ENCODE measurements at places on chromosomes 3 and 15.

DNA sequence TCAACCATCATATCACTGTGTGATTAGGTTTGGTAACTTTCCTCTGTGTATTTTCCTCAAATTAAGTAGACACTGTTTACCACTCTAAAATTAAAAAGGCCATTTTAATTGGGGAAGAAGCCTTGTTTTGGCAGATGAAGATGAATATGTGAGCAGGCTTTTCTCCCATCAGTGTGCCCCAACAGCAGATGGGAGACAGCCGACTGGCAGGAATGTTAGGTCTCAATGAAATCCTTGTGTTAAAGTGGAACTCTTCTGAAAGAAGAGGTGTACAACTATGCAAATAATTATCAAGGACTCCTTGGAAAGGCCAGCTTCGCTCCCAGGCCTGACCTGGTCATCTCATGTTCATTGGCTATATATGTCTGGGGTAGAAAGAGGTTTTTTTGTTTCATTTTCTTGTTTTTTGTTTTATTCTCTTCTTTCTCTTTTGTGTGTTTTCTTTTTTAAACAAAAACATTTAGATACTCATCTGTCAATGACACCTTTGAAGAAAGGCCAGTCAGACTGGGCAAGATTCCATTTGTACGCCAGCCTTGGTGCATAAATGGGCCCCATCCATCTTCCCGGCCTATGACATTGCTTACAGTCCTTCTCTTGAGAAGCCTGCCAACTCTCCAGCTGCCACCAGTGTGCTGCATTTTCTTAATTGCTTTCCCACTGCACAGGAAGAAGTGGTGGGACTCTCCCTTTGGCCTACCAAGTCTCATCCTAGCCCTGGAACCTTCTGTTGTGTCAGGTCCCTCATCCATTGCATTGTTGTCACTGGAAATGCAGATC is 25.8 kb downstream of the LRTM1 start:
- DNase-seq: no peak

- DNase-seq: no peak
Observed at GRCh38 chr3:151008699-151009098, 36.2 kb upstream of the CLRN1 start.

- DNase-seq: peak; percentile 76
Observed at GRCh38 chr15:41558400-41559238, at the start of gene TYRO3. Gene TYRO3, plus strand, starts transcription at chr15:41559212. Its CDS starts 46 bp downstream, at chr15:41559258.

- no peak for DNase-seq
Observed at GRCh38 chr15:46577767-46578166, 942.9 kb downstream of the SQOR start.

DNA sequence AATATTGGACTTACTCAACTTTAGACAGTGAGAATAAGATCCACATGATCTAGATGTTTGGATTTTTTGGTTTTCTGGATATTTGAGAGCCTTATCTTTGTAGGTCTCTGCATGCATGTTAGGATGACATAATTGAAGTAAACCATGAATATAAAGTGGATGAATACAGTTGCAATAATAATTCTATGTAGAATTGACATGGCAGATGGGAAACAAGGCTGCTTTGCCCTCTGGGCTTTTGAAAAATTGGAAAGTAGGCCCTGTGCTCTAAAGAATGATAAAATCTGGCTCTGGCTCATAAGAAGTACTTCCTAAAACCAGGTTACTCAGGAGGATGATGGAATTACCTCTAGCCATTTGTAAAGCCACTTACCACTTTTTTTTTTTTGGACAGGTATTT is 86.9 kb downstream of the ZNF609 start:
- DNase-seq: no peak

DNA sequence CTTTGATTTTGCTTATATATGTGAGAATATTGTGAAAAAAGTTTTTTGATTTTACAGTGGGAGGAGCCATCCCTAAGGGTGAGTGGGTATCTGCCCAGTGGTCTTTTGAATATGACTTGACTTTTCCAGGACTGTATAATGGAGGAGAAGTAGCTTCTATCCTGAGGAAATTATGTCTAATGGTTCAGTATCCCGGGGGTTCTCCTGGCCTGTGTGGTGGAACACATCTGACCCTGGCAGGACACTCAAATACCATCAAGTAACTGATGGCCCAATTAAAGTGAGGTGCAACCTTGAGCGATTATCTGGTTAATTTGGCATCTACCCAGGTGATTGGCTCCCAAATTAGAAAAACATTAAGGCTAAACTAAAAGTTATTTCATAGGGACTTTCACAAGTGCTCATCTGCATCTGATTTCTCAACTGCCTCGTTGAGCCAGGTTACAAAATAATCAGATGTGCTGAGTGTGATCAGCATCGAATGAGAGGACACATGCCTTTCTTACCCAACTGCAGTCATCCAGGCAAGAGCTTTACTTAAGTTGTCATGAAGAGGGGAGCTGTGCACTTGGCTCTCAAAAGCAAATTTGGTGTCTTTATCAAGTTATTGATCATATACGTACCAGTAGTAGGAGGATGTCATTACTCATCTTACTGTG is 201.4 kb downstream of the IL5RA start:
- no peak for DNase-seq

GRCh38 chr3:128864351-128864811 is 15.0 kb upstream of the ACAD9 start:
- no peak for DNase-seq

- no peak for DNase-seq
Observed at GRCh38 chr15:93854088-93854487, 377.3 kb upstream of the MCTP2 start.

DNA sequence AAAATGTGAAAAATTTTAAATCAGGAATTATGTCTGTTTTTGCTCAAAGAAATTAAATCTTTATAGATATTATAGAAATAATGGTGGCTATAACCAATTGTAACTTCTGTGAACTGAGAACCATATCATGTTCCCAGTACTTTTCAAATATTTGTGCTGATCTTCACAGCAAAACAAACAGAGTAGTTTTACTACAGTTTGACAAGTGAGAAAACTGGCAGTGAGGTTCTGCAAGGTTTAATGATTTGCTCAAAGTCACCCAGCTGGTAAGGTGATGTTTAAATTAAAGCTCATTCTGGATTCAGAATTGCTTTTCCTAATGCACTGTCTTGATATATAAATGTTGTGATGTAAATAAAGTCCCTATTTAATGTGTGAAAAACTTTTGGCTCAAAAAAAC is 22.0 kb upstream of the SPTSSB start:
- no peak for DNase-seq

DNA sequence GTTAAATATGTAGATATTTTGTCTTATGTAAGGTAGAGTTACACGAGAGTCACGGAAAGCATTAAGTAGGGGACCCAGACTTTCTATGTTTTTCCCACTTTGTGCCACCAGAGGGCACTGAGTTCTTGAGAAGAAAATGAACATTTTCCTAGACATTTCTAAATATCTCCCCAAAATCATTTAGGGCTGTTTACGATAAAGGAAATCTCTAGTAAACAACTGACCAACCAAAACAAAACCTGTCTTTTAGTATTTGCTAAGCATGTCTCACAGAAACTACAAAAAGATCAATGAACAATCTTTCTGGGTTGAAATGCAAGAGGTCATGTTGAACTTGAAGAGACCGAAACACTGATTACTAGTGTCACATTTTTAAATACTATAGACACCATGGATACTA is 16.1 kb downstream of the POU1F1 start:
- DNase-seq: no peak

GRCh38 chr15:59176653-59177316 is 29.9 kb upstream of the LDHAL6B start:
- DNase-seq: no peak

DNA sequence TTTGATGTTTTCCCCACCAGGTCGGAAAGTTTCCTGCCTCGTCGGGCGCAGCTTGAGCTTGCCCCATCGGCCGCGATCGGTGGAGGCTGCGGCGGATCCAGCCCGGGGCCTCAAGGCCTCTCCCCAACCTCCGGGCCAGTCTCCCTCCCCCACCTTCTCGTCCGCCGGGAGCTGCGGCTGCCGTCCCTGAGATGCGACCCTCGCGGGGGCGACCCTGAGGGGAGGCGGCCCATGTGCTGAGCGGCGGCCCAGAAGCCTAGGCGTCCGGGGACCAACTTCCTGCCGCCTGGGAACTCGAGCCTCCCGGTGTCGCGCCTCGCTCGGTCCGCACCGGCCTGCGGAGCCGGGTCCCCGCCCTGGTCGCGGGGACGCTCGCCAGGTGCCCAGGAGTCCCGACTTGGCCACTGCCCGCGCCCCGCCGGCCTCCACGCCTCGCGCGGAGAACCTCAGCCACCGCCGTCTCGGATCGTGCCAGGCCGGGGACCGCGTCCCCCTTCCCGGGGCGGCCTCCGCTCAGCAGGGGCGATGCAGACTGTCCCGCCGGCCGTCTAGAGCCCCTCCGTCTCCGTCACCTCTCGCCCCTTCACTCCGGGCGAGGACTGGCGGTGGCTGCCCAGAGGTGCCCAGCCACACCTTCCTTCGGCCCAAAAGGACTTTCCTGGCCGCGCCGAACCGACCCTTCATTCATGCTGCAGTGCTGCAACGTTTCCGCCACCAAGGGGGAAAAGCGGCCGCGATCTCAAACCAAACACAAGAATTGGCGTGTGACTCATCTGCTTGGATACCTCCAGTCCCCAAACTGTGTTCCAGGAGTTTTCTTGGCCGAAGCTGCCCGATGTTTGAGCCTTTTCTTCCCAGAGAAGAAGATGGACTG is 656 bp downstream of the SLMAP start:
- DNase-seq: peak; percentile 12

DNA sequence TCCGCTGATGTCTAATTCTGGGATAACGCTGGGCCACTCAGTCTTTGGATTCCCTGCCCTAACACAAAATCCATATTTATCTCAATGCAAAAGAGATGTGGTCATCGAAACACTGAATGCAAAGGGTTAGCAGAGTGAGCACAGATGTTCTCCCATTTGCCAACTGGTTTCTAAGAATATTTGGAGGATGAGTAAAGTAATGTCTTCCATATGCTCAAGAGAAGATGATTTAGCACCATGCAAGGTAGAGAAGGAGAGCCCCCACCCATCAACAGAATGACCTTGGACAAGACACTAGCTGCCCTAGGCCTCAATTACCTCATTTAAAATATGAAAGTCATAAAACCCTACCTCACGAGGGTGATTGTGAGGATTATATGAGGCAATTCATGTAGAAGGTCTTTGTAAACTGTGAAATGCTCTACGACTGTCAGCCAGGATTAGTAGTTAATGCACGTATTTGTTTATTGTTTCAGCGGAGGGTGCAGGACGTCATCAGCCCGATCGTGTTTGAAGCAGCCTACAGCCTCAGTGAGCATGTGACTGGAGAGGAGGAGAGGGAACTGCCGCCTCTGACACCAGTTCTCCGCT is 232.9 kb upstream of the CTDSPL start:
- DNase-seq: no peak

DNA sequence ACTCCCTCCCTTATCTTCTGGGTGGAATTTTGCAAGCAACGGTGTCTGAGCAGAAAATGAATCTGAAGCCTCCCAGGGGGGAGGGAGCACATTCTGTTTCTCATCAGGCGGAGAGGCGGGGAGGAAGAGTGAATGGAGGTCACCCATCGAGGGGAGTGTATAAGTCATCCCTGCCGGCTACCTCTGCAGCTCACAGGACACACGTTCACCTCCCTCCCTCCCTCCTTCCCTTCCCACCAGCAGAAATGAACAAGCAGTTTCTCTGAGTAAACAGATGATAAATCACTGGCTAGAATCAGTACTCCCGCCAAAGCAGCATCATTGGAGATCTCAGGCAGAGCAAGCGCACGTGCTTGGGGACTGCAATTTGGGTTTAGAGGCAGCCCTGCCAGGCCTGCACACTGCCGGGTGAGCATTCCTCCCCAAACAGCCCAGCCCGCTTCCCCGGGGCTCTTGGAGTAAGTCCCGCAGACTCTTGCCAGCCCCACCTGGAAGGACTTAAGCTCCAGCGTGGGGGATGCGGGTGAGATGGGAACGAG is 38.3 kb downstream of the CPN2 start:
- no peak for DNase-seq

GRCh38 chr3:198062068-198062465 is 102.0 kb downstream of the LMLN start:
- no peak for DNase-seq

GRCh38 chr3:27253831-27254230 is 115.4 kb downstream of the NEK10 start:
- DNase-seq: no peak

GRCh38 chr3:113268942-113269341 is 57.6 kb downstream of the BOC start:
- no peak for DNase-seq

DNA sequence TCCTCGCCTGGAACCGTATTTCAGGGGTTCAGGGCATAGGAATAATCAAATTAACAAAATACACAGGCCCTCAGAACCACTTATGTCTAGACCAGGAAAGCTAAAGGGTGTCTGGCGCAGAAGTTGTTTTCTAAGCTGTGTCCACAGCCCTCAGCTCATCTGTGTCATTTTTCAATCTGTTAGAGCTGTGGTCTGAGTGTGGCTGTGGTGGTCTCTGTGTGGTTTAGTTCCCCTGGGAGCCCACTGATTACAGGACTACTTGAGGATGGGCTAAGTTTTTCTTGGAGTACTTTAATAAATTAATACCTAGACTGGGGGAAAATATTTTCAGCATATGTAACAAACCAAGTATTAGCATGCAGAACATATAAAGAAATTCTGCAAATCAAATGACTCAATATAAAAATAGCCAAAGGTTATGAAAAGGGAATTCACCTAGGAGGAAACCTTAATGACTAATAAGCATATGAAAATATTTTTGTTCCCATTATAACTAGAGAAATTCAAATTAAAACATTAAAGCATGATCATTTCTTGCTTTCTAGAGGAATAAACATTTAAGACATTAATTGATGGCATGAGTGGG is 186.3 kb downstream of the SATB1 start:
- no peak for DNase-seq

DNA sequence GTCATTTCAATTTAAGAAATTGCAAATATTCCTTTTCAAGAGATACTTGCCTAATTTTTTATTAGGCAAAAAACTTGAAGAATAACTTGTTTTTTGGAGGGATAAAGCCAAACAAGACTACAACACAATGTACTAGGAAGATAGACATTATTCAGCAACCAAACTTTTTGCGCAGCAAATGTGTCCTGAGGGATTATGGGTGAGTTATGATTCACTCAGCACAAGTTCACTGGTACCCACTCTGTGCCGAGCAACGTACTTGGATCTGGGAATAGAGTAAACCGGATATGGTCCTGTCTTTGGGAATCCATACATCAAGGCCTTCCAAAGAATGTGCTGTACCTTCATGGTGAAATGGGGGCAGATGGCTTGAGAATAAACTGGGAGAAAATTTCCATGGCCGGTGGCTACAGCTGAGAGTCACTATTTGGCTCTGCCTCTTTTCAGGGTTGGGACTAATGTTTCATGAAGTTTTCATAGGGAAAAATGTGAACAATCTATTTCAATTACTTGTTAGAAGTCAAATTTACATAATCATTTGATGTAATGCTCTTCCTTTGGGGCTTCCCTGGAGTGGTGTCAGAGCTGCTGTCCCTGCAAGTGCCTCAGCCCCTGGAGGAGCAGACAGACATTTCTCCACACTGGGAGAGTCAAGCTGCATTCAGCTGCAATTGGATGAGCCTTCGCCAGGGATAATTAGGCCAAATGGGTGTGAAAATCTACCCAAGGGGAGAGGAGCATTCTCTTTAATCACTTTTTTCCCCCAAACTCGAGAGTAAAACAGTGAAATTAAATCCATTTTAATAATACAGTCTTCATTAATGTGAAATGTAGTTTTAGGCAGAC is 315.2 kb downstream of the CLSTN2 start:
- no peak for DNase-seq

GRCh38 chr3:56458496-56459103 is 9.7 kb downstream of the ERC2 start:
- no peak for DNase-seq

Measured in stimulated activated CD4-positive, alpha-beta T cell treated with anti-CD3 and anti-CD28 coated beads, Interleukin-4, amount 100 ng/mL, for 4 hours (primary cell).